ENCODE measurements at places on chromosomes 2 and 18.

GRCh38 chr2:183035298-183035953 lies 2.8 kb downstream of the NCKAP1 start:
- DNase-seq: no peak

DNA sequence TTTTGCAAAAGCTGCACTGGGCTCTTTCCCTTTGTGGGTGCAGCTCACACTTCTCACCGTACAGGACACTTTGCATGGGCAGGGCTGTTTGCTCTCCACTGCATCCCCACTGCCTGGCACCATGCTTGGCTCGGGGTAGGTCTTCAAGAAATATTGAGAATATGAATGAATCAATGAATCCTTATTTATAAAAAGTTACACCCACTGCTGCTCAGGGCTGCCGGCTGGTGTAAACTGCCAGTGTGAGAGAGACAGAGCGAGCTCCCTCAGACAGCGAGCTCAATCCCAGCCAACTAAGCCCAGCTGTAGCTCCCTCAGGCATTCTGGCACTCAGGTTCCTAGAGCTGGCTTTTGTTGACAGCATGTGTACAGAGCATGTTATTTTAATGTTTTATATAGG lies 3.4 kb downstream of the TMEM185B start:
- no peak for DNase-seq

GRCh38 chr2:81523344-81523743 lies 1218.8 kb upstream of the LRRTM1 start:
- no peak for DNase-seq

- DNase-seq: no peak
These were observed 3.2 kb downstream of the GPR35 start for GRCh38 chr2:240628507-240628807.

DNA sequence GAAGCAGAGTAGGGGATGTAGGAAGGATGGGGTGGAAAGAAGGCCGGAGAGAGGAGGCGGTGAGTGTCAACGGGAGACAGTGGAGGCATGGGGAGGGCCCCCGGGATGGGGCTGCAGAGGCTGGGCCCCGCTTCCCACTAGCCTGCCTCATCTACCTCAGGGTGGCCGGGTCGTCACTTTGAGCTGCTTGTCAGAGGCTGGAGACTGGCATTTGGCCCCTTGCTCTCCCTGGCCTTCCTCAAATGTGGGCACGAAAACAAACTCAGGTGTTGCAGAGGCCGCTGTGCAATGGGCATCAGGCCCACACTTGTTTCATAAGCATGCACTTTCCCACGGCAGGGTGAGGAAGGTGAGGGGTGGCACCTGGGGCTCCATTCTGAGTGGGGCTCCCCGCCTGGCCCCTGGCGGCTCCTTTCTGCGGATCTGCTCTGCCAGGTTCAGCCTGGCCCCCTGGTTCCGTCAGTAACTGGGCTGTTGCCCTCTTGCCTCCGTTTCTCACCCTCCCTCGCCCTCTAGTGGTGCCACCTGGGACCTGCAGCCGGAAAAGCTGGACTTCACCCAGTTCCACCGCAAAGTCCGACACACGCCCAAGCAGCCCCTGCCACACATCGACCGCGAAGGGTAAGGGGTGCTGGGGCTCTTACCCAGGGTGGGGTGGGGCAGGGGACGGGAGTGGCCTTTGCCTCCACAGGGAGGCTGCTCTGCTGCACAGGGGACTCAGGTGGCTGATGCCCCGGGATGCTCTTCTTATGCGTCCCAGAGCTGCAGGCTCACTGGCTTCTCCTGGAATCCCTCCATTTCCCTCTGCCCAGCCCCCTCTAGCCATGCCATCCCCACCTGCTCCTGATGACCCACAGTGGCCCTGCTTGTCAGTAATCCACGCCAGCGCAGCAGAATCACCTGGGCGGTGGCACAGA lies 125.4 kb downstream of the CTIF start:
- peak; percentile 2 for DNase-seq

GRCh38 chr2:70385966-70386595 lies 84.2 kb upstream of the FAM136A start:
- DNase-seq: no peak

- DNase-seq: no peak
These were observed 104.7 kb downstream of the FEZ2 start for GRCh38 chr2:36493306-36493705.

GRCh38 chr2:151777487-151777886 lies 43.2 kb upstream of the NEB start:
- DNase-seq: no peak

- DNase-seq: no peak
These were observed 77.9 kb downstream of the OSBPL1A start for GRCh38 chr18:24319757-24320156.

DNA sequence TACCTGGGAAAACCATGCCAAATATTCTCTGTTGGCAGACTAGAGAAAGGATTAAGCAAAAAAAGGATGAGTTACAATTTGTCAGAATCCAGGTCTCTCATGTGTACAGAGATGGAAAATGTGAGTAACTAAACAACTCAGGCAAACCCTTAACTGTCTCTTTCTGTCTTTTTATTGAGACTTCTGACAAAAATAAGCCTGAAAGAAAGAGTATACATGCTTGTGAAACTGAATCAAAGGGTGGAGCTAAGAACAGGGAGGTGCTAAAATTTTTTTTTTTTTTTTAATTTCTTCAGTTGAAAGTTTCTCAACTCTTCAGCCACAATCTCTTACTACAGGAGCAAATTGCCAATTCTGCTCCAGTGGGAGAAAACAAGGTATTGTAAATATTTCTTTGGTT lies at the start of gene SERPINB10:
Gene SERPINB10 (plus strand): TSS at position 295 of the 400 bp plus-strand sequence. CDS start 7,553 bp downstream, outside the sequence.
- no peak for DNase-seq

DNA sequence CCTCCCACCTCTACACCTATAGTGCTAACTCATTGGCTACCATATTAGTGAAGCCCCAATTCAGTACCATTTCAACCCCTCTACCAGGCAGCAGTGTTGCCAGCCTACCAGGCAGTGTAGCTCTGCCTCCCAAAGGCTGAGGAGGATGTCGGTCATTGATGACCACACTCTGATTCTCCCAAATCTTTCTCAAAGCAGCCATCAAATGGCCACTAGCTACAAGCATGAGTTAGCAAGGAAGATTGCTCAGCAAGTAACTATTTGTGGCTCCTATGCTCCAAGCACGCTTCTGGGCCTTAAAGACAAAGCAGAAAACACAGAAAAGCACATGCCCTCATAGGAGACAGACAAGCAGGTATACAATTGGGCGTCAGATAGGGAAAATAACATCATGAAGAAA lies 42.7 kb upstream of the AFF3 start:
- DNase-seq: no peak

- no peak for DNase-seq
These were observed 286.8 kb upstream of the HNMT start for GRCh38 chr2:137677466-137677865.

DNA sequence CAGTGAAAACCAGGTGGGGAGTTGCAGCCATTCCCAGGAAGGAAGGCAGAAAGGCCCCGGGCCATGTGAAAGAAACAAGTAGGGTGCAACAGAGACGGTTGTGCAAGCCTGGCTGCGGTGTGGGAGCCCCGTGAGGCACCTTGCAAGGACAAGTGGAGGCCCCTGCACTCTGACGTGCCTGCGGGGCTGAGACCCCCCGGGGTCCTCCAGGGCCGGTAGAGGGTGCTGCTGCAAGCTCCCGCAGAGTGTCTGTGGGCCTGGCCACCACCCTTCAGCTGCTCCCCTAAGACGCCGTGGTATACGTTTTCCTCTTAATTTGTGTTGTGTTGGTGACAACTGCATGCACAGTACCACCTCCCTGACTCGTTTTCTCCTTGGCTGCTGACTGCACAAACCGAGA lies 27.4 kb upstream of the MC5R start:
- DNase-seq: no peak

DNA sequence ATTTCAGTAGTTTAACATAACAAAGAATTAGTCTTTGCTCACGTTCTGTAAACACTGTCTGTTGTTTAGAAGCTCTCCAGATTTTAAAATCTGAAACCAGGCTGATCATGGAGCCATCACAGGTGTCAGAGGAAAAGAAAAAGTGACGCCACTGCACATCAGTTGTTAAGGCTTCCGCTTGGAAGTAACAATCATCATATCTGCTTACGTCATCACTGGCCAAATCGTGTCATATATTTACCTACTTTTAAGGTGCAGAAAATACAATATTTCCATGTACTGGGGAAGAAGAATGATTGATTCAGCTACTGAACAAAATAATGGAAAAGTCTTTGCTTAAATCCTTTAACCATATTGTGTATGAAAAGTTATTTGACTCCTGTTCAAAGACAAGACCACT lies 382.6 kb upstream of the MC4R start:
- no peak for DNase-seq

DNA sequence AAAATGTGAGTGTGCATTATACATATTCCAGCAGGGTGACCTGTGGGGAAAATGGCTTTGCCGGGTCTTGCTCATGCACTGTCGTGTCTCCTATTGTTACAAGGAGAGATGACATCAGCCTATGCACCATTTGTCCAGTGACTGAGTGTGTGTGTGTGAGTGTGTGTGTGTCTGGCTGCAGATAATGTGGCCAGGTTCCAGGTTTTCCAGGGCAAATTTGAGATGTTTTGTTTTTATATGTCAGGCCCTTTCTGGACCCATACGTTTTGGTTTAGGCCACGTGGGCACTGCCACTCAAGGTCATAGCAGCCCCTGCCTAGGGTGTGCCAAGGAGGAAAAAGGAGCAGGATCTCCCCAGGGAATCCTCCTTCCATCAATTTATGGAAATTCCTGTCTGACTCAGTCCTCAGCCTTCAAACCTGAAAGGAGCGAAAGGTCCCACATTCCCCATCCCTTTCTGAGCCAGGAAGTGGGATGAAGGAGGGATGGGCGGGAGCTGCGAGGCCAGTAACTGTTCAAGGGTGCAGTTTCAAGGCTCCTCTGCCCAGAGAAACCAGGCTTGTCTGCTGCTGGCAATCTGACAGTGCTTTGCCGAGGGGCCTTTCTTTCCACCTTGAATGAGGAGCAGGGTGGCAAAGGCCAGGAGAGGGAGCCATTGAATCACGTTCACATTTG lies 93.0 kb upstream of the SMAD2 start:
- DNase-seq: peak; percentile 53

DNA sequence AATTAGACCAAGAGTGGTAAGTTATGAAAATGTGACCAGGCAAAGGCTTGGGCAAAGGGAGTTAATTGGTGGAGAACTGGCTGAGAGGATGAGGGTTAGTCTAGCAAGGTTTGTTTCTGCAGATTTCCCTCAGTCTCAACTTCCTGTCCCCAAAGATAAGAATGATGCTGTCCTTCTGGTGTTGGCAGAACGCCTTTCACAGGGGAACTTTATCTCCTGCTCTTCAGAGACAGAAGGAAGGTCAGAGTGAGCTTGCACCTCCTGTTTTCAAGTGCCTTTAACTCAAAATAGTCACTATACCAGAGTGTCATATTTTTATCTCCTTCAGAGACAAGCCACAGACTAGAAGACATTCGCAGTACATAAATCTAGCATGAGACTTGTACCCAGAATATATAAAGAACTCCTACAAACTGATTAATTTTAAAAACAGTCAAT lies 95.7 kb downstream of the TEX51 start:
- DNase-seq: no peak

- DNase-seq: no peak
These were observed 15.4 kb downstream of the ALPG start for GRCh38 chr2:232422051-232422450.

DNA sequence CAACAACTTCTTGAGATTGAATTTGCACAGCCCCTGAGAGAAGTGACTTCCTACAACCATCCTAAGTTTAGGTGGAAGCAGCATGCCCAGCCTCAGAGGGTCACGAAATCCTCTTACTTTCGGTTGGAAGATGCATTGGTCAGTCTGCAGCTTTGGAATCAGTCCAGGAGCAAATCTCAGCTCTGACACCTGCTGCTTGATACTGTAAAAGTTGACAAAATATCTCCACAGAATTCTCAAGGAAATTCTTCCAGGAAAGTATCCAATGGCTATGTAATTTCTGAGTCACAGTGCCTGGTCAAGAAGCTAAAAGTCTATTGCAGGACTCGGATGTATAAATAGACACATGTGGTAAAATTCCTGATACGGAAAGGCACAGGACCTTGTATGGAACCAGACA lies 414.5 kb upstream of the GYPC start:
- DNase-seq: no peak

DNA sequence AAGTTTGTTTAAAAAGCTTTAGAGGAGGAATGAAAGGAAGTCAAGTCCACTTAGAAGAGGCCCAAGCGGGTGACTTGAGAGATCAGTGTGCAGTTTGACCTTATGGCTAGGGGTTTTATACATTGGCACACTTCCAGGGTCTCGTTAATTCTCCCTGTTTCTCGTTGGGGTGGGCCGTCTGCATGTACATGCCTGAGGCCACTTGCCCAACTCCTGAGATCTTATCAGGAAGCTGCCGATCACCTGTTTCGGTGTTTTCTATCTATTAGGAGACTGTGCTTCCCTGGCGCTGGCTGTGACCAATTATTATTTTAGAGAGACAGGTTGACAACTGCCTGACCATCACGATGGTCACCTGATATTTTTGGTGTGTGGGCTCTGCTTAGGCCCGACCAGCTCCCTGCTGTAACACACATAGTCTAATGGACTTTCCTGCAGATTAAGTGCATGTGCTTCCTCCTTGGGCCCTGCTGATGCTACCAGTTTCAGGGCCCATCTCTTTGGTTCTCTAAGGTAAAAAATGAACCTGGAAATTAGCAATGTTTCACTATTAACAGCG lies 31.0 kb upstream of the MSH6 start:
- DNase-seq: no peak
